ENCODE measurements at places on chromosomes 7 and 10.
A peak's percentile ranks its signal among the peaks of the same experiment; 100 is the strongest.

DNA sequence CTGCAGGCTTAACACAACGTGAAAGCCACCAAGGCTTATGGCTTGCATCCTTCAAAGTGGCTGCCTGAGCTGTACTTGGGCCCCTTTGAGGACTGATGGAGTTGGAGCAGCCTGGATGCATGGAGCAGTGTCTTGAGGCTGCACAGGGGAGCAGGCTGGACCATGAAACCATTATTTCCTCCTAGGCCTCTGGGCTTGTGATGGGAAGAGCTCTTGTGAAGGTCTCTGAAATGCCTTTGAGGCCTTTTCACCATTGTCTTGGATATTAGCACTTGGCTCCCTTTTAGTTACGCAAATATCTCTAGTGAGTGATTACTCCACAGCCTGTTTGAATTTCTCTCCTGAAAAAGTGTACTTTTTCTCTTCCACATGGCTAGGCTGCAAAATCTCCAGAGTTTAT lies 201.2 kb upstream of the NPY start:
- no peak for DNase-seq

GRCh38 chr10:35451151-35452016 lies 115.1 kb downstream of the CCNY start:
- DNase-seq, result peak; percentile 18

- no peak for DNase-seq
Observed at GRCh38 chr10:1515780-1516491, 221.4 kb downstream of the ADARB2 start.

GRCh38 chr7:2598154-2598823 lies 33.5 kb upstream of the TTYH3 start:
- DNase-seq, result no peak

DNA sequence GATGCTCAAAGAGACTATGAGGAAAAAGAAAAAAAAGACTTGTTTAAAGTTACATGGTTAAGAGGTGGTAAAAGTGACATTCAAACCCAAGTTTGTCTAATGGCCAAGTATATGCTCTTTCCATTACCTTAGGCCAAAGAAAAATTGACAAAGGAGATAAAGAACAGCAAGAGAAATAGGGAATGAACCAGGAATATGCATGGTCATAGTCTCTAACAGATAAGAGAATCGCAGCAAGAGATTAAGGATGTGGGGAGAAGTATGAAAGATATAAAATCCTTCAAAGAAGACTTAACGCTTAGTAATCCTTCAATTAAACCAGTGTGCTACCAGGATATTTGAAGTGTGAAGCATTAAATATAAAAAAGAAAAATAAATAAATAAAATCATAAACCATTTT lies 23.2 kb upstream of the LRRN3 start:
- DNase-seq, result no peak
